T1000 (cell line): ENCODE measurements at places on chromosomes 3 and 15.
A peak's percentile ranks its signal among the peaks of the same experiment; 100 is the strongest.

GRCh38 chr3:17292556-17292955, 407.8 kb downstream of the PLCL2 start:
- DNase-seq: no peak

DNA sequence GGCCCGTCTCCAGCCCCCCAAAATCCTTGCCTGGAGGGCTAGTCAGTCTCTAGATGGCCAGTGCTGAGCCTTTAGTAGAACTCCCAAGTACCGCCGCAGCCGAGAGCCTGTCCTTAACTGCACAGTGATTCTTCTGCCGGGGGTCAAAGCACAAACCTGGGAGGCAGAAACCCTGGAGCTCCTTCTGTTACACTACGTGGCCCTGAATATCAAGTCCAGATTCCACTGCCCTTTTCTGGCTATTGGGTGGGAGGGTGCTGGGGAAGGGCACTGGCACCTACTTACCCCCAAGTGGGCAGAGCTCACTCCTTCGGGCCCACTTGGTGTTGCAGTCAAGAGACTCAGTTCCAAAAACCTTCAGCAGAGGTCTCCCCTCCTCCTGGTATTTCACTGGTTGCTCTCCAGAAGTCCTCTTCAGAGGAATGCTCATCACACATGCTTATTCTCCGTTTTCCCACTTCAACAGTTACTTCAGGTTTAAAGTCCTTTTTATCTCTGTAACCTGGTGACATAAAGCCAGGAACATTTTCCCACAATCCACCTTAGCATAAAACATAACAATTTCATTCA, 10.8 kb downstream of the PDHB start:
- DNase-seq: no peak

DNA sequence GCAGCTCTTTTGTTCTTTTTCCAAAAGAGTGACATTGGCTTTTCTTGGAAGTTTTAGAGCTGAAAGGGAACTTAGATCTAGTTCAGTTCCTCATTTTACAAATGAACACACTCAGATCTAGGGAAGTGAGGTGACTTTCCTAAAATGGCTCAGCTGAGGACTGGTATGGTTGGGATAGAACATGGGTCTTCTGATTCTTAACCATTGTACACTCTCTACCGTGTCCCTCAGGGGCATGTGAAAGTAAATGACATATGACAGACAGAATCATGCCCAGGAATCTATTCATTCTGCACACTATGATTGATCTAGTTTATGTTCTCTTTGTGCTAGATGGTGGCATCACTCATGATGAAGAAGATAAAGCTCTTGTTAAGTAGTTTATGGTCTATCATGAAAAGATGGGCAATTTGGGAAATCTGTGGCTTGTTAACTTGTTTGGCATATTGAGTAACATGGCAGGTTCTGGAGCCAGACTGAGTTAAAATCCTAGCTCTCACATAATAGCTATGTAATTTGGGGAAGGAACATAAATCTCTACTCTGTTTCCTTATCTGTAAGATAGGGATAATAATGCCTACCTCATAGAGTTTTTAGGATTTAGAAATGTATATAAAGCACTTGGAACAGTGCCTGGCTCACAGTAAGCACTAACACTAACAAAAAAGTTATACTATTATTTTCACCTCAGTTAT, 30.9 kb downstream of the UBE2E1 start:
- DNase-seq: no peak

GRCh38 chr15:67521783-67522568, 1.0 kb downstream of the C15orf61 start:
- DNase-seq: no peak

- DNase-seq: no peak
Observed at GRCh38 chr15:92503889-92504288, 110.2 kb downstream of the ST8SIA2 start.

DNA sequence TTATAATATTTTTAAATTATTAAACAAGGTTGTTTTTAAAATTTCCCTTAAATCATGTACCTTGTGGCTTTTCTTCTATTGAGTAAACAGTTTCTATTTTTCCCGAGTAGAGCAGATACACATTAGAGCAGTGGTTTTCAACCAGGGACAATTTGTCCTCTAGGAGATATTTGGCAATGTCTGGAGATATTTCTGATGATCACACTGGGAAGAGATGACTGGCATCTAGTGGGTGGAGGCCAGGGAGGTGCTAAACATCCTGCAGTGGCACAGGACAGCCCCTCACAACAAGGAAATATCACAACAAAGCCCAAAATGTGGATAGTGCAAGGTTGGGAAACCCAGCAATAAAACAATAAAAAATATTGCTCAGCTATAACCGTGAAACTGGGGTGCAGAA, 113.0 kb upstream of the PTPRG start:
- DNase-seq: no peak

DNA sequence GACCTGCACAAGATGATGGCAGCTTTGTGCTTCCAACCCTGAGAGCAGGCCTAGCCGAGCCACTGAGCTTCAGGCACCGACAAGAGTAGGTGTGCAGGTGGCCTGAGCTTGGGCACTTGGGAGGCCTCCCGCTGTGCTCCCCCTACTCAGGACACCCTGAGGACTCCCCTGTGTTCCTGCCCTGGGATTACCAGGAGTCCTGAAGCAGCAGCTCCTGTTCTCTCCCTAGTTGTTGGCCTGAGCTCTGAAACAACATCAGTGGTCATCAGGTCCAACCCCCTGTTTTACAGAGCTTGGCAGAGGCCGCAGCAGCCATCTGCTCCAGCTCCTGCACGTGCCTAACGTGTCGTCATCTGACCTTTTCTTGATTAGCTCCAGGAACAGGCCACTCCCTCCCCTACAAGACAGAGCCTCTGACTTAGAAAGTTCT, 8.0 kb upstream of the MESP2 start:
- DNase-seq: no peak

GRCh38 chr3:107309312-107309711, 67.9 kb upstream of the CCDC54 start:
- DNase-seq: no peak

DNA sequence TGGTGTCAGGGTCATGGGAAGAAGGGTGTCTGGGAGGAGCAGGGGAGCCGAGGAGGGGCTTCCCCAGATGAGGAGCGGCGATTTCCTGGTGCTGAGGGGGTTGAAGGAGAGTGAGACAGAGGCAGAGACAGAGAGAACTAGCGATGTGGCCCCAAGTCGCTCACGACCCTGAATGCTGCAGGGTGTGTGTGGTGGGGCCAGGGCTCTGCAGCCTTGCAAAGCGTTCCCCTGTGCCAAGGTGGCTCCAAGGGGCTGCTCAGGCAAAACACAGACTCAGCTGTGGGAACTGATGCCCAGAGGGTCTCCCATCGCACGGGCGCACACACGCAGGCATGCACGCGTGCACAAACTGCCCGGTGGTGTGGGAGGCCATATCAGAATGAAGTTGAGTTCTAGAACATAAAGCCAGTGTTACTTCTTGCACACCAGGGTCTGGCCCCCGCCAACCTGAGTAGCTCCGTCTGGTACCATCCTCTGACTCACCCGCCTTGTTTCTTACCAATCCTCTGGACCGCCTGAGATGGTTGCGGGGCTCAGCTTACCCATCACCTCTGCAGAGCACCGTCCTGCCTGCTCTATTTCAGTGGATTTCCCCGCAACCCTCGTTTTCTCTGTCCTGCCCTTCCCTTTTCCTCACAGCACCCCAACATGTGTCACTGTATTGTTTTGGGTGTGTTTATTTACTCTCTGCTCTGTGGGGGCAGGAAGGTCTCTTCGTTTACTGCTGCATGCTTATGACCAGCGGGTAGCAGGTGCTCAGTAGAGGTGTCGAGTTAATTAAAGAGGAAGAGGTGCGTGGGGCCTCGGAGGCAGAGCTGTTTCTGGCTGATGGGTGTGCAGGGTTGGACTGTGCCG, 4.5 kb downstream of the MELTF start:
- no peak for DNase-seq

GRCh38 chr3:44509393-44509921, 32.0 kb upstream of the ZNF445 start:
- DNase-seq: no peak

DNA sequence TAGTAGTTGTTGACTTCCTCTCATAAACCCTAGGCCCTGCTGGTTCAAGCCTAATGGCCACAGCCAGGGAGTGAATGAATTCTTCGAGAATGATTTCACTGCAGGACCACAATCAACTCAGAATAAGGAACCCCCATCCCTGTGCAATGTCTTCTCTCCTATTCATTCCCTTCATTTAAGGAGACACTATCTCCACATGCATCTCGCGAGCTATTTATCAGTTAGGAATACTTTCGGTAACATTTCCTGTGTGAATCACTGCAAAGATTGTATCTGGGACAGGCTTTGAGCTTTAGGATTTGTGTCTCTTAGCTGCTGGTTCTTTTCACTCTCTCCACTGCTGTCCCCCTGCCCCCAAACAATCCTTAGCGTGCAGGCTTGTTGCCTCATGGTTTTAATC, 94.4 kb downstream of the MYLK start:
- DNase-seq: no peak

DNA sequence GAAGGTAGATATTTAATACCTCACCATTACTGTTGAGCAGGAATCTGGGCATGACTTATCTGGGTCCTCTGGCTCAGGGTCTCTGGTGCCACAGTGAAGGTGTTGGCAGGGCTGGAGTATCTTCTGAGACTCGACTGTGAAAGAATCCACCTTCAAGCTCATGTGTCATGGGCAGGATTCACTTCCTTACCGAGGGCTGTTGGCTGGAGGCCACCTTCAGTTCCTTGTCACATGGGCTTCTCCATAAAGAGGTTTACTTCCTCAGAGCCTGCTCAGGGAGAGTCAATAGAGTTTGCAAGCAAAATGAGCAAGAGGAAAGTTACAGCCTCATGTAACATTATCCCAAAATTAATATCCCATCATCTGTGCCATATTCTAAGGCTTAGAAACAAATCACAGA, 459.5 kb downstream of the NR2F2 start:
- DNase-seq: no peak

DNA sequence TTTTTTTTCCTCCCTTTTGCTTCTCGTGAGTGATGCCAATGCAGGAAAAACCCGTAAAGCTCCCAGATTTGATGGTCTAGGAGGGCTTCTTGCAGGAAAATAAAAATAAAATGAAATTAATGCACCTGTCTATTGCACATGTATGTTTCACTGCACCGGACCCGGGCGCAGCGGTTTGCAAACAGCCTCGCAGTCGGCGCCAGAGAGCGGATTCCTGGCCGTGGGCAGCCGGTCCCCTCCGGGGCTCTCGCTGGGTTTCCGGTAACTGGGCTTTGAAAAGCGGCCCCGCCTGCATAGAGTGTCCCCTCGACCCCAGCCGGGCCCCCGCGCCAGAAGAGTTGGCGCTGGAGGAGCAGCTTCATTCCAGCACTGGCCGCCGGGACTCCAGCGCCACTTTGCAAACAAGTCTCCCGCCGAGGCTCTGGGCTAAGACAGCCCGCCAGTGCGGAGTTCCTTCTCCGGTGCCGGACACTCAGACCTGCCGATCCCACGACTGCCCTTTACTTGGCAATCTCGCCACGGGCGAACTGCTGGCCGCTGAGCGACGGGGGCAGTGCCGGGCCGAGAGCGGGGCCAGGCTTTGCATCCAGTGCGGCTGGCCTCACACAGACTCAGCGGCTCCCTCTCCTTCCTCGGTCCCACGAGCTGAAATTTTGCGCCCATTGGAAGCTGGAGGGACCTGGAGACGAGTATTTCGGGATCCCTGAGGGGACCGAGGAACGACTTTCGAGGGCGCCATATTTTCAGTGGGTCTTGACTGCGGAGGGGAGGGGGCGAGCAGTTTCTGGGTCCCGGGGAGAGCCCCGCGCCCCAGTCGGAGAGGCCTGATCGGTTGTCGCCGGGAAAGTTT, 225.9 kb upstream of the C2CD4B start:
- DNase-seq: peak; percentile 31

DNA sequence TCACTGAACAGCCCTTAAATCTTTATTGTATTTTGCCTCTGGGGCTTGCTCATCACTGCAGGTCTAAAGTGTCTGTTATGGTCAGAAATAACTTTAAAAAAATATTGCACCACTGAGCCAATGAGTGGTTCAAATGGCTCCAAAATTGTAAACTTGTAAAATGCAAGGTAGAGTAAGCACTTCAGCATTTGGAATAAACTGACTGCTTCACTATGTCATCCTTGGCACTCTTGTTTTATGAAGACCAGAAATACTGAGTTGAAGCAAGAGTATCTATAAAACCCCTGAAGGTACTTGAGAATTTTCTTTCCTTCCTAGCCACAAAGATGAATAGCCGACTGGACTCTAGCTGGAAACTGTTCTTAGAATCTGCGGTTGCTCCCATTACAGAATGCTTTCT, 390.3 kb upstream of the DPH6 start:
- DNase-seq: no peak

GRCh38 chr3:88301273-88301995, 151.7 kb downstream of the C3orf38 start:
- DNase-seq: peak; percentile 24

GRCh38 chr3:68664276-68664675, 268.1 kb downstream of the TAFA4 start:
- DNase-seq: no peak

- DNase-seq: peak; percentile 15
Observed at GRCh38 chr3:11236588-11237461, 35.4 kb upstream of the ATG7 start.

- DNase-seq: no peak
Observed at GRCh38 chr3:72996121-72996472, 514 bp upstream of the PPP4R2 start.

- peak; percentile 51 for DNase-seq
Observed at GRCh38 chr3:189132231-189132671, 39.5 kb upstream of the TPRG1 start.

DNA sequence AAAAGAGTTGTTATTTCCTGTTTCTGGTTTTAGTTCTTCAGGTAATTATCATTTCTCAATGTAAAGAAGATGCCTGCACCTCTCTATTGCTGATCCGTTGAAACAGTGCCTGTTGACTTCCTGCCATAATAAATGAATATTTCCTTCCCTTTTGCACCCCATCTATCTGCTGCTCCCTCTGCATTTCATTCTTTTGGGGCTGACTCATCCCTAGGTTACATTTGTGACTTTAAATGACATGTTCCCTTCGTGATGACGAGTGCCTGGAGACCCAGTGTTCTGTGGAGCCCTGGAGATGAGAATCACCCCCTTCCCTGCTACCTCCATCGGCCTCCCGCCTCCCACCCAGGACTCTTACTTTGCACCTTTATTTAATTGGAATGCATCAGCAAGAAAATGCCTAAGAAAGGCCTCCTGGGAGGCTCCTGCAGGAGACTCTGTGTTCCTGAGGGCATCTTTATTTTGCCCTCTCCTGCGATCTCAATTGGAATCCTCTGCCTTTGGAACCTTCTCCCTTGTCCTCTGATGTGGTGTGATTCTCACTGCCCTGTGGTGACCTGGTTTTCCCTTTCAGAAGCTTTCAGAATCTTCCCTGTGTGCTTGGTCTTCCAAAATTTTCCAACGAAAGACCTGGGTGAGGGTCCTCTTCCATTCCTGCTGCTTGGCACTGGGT, 13.7 kb downstream of the LRRK1 start:
- no peak for DNase-seq

- DNase-seq: peak; percentile 51
Observed at GRCh38 chr3:9399746-9400145, 2.3 kb downstream of the SETD5 start.

- no peak for DNase-seq
Observed at GRCh38 chr15:80203361-80203885, 48.6 kb downstream of the CTXND1 start.

DNA sequence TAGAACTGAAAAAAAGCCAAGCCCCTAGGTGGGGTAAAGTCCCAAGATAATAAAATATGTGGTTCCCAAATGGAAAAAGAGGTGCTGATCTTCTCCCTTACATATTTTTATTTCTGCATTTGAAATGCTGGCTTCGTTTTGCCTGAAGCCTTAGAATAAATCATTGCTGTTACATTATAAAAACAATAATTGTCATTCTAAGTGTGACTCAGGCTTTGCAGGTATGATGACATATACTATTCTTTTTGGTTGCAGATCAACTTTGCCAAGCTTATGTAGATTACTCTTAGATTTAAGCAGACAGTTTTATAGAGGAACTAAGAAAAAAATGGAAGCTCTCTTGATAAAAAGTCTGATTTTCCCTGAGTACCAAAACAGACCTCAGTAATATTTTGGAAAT, 7.5 kb downstream of the IDH3A start:
- no peak for DNase-seq
